NCI-H524 (cell line): ENCODE measurements at places on chromosomes 11 and 22.

DNA sequence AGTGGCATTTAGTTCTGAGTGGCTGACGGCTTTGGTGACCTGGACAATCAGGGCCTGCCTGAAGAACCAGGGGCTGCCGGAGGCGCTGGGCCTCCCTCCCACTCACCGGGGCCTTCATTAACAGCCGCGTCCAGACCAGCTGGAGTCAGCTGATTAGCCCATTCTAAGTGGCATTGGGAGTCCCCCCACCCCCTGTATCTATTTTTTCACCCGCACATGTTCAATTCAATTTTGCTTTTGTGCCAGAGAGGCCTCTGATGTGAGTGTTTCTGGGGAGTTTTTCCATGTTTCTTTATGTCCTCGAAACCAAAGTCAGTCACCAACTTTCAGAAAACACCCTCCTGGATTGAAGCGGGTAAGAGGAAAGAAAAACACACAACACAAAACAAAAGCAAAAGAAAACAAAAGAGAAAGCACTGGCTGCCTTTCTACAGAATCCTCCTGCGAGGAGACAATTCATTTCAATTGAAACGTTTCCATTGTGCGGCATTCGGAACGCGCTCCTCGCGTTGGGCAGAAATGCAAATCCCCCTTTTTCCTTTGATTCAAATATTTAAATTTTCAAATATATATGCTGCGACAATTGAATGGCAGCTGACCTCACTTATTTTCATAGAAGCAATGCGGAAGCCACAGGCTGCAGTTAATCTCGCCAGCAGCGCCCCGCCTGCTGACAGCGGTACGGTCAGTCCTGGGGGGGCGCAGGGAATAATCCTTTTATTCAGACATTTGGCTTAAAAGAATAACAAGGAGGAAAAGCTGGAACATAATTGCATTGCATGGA is 17.7 kb downstream of the CDKN1C start:
- DNase-seq, result no peak

DNA sequence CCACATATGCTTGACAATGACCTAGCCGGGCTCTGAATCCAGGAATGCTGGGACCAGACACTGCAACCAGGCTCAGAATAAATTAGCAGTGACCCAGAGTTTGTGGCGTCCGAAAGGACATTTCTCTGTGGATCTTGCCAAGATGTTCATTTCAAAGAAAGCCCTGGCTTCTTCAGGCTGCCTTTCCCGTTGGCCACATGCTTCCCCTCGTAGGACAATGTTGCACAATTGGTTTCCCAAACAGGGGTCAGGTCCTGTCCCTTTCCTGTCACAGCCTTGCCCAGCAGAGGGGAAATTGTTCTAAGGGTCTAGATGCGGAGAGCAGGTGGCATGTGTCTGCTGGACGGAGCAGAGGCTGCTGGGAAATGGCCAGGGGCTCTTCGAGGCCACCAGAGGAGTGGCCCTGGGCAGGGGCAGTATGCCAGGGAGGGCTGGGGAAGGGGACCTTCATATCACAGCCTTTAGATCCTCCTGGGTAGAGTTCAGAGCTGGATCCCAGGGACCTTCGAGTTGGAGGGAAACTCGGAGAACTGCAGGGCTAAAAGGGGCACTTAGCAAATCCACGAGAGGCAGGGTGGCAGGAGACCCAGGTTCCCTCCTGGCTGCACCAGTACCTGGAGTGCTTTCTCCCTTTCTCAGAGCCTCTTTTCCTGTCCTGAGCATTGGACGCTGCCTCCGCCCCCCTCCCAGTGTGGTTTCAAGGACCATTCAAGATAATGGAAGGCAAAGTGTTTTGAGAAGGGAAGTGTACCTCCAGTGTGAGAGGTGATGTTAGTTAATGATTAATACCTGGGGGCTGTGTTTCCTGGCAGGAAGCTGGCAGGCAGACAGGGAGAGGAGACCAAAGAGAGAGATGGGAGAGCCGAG is 42.3 kb downstream of the C11orf96 start:
- no peak for DNase-seq

DNA sequence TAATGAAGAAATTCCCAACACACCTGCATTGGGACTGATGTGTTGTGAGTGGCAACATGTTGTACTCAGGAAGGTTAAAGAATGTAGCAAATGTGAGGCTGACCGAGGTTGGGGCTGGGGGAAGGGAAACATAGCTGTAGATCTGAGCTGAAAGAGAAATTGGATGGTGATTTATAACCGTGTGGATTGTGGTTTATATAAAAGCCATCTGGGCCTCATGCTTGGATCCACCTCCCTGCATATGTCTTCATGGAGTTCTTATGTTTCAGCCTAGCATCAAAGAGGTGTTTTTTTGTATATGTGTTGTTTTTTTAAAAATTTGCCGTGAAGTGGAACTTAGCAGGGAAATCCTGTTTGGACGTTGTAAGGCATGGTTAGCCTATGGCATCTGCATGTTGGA is 141.3 kb downstream of the NAV2 start:
- no peak for DNase-seq

- peak; percentile 38 for DNase-seq
These were observed 1.9 kb upstream of the ADM start for GRCh38 chr11:10302744-10303557.

DNA sequence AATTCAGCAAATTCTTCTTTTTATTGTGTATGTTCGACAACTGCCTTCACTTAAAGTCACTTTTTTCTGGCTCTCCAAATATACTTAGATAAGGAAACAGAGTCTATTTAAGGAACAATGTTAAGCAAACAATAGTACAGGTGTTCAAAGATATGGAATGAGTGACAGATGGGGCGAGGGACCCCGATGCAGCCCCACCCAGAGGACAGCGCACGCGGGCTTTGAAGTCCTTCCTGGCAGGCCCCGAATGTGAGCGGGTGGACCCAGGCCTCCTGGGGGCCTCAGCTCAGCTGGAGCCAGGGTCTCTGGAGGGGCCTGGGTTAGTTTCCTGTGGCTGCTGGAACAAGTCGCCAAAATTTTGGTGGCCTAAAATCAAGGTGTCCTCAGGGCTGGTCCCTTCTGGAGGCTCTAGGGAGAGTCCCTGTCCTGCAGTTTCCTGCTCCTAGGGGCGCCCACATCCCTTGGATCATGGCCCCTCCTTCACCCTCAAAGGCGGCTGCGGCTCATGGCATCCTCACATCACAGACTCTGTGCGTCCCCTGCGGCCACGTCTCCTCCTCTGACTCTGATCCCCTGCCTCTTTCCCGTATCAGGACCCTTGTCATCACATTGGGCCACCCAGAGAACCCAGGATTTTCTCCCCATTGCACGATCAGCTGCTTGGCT is 40.6 kb upstream of the KCNQ1OT1 start:
- no peak for DNase-seq

DNA sequence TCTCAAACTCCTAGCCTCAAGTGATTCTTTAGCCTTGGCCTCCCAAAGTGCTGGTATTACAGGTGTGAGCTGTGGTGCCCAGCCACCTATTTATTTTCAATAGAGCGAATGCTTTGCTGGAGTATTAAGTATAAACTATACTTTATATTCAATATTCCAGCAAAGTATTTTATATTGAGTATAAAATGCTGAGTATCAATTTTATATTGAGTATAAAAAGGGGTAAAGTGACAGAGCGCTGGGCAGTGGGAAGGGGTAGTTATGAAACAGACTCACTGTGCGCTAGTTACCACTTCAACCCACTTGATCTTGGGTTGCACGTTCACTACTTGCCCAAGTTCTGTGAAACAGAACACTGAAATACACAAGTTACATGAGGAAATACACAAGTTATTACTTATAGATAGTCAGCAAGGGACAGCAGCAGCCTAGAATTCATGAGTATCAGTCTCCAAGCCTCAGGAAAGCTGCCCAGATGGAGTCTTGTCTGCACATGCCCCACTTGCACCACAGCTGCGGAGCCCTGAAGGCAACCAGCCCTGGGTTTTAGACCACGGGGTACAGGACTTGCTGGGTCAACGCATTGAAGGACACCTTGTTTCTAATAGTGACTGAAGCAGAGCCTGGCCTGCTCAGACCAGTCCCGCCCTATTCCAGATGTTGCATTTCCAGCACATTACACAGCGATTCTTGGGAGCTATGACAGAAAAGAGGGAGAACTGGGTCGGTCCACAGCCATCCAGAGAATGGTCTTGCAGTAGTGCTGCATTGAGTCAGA is 51.6 kb upstream of the SYT13 start:
- DNase-seq, result no peak

- peak; percentile 95 for DNase-seq
These were observed 48.1 kb downstream of the CYTH4 start for GRCh38 chr22:37330200-37331033.
